ENCODE measurements at places on chromosomes 6 and 20. TPM values are rescaled to one million over a fixed set of nuclear protein-coding genes. Genes with fewer than 3 reads are reported as not detected.

GPSM3 gene
- 0.87 TPM for total RNA-seq

WASF1 gene
- total RNA-seq, result 9.0 TPM

PPP1R14C gene
- total RNA-seq, result 1.9 TPM

OTOR gene
- not detected for total RNA-seq

CAGE1 gene
- total RNA-seq, result 0.11 TPM

MUC22 gene
- total RNA-seq, result not detected

GABRR1 gene
- not detected for total RNA-seq

IL20RA gene
- 0.50 TPM for total RNA-seq

BEND6 gene
- 19.1 TPM for total RNA-seq

KHDC1L gene
- not detected for total RNA-seq

All from uterine smooth muscle cell (primary cell).